ENCODE measurements at places on chromosomes 7 and 10. TPM values are rescaled to one million over a fixed set of nuclear protein-coding genes. Genes with fewer than 3 reads are reported as not detected.

CDK1 gene
- polyA plus RNA-seq, result 10.9 TPM

GRCh38 chr7:149237502-149237901 lies 1.9 kb upstream of the ZNF212 start:
- no peak for DNase-seq

LMOD2 gene
- not detected for polyA plus RNA-seq

DNA sequence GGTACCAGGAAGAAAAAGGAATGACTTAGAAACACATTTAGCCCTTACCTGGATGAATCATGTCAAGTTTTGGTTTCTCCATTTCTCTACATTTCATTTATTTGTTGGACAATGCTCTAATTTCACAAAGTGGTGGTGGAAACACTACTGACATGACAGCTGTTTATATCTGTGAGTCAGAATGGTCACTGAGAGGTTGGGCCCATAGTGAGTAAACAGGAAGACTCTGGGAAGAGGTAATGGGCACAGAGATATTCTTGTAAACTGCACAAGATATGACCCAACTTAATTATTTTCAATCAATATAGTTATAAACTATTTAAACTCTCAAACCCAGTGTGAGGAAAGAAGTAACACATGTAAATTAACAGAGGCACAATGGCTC lies 176.3 kb upstream of the MEOX2 start:
- no peak for DNase-seq

Data from lung (tissue), 17 donors.